COR-L47 (cell line): ENCODE measurements at places on chromosomes 7 and 10.

DNA sequence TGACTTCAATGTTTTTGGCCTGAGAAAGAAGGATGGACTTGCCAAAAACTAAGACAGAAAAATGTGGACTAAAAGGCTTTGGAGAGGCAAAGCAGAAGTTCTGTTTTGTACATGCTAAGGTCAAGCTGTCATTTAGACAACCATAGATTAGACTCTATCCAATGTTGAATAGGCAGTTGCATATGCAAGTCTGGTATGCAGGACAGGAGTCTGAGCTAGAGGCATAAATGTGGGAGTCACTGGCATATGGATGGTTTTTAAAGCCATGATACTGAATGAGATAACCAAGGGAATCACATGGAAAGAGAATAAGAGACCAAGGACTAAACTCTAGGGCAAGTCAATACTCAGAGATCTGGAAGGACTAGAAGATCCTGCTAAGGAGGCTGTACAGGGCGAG lies 164.1 kb downstream of the LSM5 start:
- no peak for DNase-seq

DNA sequence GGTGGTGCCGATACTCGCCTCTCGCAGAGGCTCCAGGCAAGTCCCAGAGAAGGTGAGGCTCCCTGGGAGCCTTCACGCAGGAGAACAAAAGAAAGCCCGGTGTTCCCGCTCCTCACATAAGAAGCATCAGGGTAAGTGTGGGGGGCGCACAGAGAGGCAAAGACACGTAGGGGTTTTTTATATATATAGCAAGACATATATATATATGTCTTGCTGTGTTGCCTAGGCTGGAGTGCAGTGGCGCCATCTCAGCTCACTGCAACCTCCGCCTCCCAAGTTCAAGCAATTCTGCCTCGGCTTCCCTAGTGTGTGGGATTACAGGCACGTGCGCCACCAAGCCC lies 61.3 kb downstream of the PDIA4 start:
- no peak for DNase-seq

DNA sequence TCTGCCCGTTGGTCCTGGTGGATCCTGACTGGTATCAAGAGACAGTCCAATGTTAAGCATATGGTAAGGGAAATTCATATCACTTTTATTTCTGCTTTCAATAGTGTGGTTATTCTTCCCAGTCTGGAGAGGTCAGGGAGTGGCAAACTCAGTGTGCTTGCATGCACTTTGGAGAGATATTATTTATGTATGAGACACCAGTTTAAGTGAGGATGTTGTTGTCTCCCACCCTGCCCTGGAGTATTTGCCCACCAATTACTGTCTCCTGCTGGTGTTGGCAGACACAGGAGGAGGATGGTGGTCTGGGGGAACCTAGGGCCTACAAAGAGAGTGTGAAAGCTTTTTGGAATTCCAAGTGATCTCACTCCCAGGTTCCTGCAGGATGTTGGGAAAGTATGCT lies 59.7 kb downstream of the OR13A1 start:
- DNase-seq = no peak

GRCh38 chr10:123795846-123796590 lies 95.6 kb downstream of the CPXM2 start:
- no peak for DNase-seq

GRCh38 chr10:104104418-104104817 lies 17.6 kb upstream of the SFR1 start:
- DNase-seq = no peak

DNA sequence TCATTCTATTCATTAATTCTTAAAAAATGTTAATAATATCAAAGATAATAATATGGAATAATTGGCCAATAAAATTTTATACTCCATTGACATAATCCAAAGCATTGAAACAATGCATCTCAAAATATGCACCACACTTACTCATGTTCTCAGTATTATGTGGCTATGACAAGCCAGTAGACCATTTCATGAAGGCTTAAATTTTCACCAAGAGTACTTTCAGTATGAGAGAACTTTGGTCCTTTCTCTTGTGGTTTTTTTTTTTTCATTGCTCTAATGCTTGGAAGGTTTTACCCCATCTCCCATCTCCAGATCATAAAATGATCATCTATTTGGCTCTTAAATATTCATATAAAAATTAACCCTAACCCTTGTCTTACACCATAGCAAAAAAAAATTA lies 45.5 kb upstream of the TMEM140 start:
- DNase-seq = no peak

DNA sequence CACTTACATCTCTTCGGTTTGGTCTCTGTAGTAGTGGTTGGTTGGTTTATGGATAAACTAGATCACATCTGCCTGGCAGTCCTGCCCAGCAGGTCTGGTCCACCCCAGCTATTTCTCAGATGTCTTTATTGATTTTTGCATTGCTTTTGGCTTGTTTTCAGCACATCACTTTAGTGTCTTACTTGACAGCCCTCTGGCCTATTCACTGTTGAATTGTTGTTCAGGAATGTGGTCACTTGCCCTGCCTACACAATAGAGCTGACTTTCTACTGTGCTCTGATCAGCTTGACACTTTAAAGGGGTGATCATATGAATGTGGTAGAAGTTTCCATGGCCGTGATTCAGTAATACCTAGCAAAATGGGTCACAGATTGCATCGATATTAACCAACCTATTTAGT lies 719.2 kb upstream of the LRRN3 start:
- DNase-seq = no peak

- DNase-seq = peak; percentile 13
These were observed 704 bp downstream of the TNKS2 start for GRCh38 chr10:91798649-91799611.

GRCh38 chr7:71096351-71096750 lies 35.6 kb upstream of the GALNT17 start:
- DNase-seq = no peak

GRCh38 chr10:35685402-35685801 lies 43.3 kb upstream of the FZD8 start:
- DNase-seq = no peak

GRCh38 chr7:44580945-44581878 lies 819 bp downstream of the TMED4 start:
- DNase-seq = no peak

DNA sequence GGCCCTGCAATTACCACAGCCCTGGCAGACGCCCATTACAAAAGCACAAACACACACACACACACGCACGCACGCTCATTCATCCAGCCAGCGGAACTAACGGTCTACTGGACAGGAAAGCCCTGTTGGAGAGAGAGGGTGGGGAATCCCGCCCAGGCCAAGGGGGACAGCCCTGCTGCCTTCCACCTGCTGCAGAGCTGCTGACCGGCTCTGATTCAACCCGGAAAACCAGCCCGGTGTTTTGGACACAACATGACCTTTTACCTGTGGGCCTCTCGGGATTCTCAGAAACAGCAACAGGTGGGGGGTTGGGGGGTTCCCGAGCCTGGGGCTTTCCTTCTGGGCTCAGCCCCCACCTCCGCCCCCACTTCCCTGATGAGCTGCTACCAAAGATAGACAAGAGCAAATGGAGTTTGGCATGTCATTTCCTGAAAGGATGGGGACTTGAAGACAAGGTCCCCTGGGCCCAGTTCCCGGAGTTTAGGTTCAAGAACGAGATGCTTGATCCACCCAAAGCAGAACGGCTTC lies 18.5 kb upstream of the SERPINE1 start:
- no peak for DNase-seq

DNA sequence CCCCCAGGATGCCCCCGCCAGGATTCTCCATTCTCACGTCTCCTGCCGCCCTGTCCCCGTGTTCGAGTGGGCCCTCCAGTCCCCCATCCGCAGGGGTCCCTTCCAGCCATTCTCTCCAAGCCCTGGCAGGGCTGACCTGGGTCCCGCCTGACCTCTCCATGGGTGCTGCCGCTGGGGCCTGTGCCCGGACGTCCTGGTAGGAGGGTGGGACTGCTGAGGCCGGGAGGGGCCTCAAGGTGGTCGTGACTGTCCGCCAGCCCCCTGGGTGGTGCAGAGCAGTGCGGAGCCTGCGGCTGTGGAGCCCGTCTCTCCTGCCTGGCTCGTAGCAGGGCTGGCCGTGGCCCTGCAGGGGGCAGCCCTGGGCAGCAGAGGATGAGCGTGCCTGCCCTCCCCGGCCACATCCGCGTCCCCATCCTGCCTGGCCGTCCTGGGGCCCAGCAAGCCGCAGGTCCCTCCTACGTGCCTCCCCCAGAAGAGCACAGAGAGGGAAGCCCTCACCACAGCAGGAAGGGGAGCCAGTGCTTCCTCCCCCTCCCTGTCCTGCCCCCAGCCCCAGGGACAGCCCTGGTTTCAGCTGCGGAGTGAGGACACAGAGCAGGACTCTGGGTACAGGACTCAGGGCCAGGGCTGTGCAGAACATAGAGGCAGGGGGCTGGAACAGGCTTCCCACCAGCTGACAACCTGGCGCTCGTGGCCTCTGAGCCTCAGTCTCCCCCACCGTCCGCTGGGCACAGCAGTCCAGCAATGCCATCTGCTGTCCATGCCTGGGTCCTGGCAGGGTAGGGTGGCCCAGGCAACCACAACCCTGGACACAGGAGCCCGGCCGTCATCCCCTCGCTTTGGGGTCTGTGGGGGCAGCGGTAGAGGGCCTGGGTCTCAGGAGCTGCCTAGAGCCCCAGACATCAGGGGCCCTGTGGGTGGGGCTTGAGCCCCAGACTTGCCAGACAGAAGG lies 1.5 kb upstream of the GRIFIN start:
- no peak for DNase-seq

DNA sequence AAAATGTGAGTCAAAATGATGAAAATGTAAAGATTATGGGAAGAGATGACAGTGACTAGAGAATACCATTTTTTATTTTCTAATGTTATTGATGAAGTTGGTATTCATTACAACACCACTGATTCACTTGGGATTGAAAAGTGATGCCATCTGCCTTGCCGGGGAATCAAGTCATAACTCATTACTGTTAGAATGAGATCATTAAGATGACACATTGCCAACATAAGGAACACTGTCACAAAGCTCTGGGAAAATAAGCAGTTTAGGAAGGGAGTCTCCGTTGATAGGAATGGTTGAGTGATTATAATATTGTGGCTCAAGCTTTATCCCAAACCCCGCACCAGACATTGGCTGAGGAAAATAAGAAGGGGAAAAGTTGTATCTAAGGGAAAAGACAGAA lies 121.5 kb upstream of the PLPP4 start:
- DNase-seq = no peak

GRCh38 chr10:98266647-98267046 lies 1.3 kb downstream of the LOXL4 start:
- no peak for DNase-seq

- DNase-seq = no peak
These were observed 303.9 kb upstream of the NRG3 start for GRCh38 chr10:81570878-81571794.

DNA sequence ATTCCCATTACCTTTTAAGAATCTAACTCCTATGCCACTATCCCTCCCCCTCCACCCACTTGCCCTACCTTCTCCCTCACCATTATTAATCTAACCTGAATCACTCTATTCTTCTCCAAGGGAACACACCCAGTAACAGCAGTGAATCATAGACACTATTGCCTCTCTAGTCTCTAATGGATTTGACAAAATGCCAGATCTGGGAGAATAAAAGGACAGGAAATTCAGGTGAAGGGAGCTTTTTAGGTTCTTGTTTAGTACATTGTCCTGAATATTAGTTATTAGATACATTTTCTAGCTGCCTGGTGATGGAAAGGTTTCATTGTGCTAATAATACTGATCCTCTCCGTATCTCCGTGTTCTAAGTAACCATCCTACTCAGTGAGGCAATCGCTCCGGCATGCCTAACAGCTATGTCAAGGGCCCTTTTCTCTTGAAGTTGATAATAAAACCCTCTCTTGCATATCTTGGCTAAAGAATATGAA lies 4.1 kb upstream of the SFR1 start:
- peak; percentile 38 for DNase-seq

DNA sequence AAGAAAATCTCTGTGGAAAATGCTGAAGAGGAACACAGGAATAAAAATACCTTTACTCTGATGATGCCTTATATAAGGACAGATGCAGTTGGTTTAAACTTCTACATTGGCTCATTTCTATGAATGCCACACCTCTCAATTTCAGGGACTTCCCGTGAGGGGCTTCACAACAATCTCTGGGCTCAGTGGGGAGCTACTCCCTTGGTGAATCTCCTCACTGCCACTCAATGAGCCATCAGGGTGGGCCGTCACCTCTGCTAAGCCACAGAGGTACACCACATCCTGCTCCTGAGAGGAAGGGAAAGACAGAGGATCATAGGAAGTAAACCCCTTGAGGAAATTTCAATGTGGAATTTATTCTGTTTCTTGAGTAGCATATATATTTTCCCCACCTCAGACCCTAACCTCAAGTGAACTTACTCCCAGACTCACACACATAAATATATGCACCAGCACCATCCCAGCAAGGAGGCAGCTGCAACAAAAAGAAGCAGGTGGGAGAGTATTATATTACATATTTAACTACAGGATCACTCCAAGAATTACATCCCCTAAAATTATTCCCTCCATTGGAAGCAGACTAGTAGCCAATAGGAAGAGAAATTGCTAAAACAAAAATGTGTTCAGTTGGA lies 63.3 kb upstream of the PRSS1 start:
- peak; percentile 26 for DNase-seq

DNA sequence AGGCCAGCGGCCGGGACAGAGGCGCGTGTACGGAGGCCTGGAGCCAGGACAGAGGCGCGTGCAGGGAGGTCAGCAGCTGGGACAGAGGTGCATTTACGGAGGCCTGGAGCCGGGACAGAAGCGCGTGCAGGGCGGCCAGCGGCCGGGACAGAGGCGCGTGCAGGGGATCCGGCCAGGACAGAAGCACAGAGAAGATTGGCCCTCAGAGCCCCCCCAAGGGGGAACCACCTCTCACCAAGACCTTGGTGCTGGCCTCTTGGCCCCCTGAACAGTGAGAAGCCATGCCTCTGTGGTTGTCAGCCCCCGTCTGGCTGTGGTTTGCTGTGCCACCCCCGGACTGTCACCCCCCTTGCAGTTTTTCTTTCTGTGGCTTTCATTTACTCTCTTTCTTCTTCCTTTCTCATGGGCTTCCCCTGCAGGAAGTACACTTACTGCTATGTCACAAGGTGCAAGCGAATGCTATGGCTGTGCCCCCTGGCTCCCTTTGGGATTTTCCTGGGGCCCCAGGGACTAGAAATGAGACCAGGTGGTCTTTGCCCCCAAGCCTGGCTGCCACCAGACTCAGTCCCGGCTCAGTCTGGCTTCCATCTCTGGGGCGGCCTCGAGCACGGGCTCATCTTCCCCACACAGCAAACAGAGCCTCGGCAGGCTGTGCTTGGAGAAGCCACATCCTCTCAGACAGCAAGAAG lies 41.1 kb downstream of the INSIG1 start:
- no peak for DNase-seq

GRCh38 chr7:105296491-105296890 lies 92.2 kb downstream of the SRPK2 start:
- DNase-seq = no peak

GRCh38 chr10:97762816-97763215 lies 9.0 kb downstream of the SFRP5 start:
- no peak for DNase-seq

- DNase-seq = peak; percentile 51
These were observed 137.3 kb downstream of the CELF2 start for GRCh38 chr10:11154849-11155498.

DNA sequence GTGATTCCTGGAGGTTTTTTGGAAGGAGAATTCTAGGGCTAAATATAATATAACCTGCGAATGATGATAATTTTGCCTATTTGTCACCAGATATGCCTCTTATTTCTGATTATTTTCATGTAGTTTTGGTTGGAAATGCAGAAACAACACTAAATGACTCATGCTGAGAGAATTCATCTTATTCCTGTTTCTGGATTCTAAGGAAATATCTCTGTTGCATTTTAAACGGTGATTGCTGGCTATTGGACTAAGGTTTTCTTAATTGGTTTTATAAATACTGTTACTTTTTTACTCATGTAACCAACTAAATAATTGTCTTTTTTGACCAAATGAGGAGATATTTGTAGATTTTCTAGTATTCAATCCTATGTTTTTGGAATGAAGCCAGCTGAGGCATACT lies 204.9 kb upstream of the NPSR1 start:
- no peak for DNase-seq

GRCh38 chr7:98251231-98251600 lies 816 bp downstream of the TECPR1 start:
- no peak for DNase-seq
